ENCODE measurements at places on chromosomes 13 and 19.

GRCh38 chr13:50255639-50256038, 240.4 kb downstream of the KCNRG start:
- DNase-seq: no peak

- no peak for DNase-seq
Observed at GRCh38 chr13:114019367-114019766, 45.5 kb upstream of the C13orf46 start.

GRCh38 chr19:10651851-10652250, 2.3 kb upstream of the ILF3 start:
- DNase-seq: no peak

DNA sequence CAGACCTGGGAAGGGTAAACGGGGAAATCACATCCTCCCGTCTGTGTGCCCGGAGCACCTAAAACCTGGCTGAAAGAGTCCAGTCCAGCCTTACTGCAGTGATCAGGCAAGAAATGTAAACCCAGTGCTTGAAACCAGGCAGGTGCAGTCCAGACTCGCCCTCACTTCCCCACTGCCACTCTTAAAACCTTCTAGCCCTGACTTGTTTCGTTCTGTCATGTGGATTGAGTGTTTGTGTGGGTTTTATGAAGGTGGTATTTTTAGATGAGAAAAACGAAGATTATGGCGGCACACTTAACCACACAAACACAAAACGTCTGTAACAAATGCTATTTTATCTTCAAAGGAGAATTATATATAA, 839 bp upstream of the CKAP2 start:
- peak; percentile 17 for DNase-seq

- no peak for DNase-seq
Observed at GRCh38 chr19:44707794-44708193, 8.8 kb downstream of the CEACAM16 start.

DNA sequence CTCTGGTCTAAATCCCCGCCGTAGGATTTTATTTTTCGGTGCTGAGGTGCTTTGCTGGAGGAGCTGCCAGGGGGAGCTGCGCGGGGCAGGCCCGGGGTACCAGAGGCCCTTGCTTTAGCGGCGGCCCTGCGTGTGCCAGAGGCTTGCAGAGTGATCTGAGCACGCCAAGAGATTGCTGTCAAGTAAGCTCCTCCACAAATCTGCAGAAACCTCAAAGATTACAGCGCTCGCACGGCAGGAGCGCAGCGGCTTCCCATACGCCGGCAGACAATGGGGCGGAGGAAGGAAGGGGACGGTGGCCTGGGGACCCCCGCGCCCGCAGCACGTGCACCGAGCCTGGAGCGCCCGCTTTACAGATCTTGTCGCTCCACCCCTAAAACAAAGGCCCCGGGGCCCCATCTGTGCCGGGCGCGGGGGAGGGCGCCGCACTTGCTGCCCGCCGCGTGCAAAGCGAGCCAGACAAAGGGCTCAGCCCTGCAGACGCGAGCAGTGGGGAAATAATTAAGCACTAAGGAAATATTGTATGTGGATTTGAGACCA, 9.1 kb upstream of the C19orf12 start:
- DNase-seq: no peak

DNA sequence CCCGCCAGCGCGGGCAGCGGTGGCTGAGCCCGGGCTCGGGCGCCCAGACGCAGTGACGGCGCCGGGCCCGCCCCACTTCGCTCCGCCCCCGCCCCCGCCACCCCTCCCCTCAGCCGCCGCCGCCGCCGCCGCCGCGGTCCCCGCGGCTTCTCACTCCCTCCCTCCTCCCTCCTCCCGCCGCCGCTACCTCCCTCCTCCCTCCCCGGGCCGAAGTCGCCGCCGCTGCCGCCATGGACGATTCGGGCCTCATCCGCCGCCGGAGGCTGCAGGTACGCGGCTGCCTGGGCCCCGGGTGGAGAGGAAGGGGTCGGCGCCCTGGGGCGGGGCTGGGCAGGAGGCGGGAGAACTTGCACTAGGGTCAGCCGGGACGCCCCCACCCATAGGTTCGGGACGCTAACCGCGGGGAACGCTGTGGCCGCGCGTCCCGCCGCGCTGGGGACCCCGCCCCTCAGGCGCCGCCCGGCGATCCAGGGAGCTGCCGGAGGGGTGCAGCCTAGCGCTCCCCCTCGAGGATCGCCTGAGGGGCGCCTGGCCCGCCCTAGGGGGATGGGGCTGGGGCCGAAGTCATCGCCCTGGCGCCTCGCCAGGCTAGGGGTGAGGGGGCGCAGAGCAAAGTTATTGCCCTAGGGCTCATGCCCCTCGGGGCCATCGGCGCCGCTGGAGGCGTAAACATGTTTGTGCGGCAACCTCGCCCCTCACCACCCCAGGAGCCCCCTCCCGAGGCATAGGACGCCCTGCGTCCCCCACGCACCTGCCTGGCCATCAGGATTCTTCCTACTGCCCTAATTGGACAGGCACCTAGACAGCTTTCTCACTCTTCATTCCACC, 427 bp downstream of the RTBDN start:
- peak; percentile 53 for DNase-seq

- DNase-seq: peak; percentile 79
Observed at GRCh38 chr19:18160971-18161635, 8.1 kb downstream of the PIK3R2 start.

DNA sequence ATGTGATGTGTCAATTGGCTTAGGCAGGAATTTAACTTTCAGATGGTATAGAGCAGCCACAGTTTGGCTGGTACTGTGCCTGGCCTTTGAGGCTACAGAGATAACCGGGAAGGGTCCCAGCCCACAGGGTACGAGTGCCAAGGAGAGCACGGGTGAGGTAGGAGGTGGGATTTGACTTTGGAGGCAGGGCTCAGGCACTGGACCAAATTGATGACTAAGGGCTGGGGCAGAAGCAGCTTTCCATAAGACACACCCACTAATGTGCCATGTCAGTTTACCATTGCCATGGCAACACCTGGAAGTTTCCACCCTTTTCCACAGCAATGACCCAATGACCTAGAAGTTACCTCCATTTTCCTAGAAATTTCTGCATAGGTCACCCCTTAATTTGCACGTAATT, 466.2 kb downstream of the TSHZ3 start:
- DNase-seq: no peak

DNA sequence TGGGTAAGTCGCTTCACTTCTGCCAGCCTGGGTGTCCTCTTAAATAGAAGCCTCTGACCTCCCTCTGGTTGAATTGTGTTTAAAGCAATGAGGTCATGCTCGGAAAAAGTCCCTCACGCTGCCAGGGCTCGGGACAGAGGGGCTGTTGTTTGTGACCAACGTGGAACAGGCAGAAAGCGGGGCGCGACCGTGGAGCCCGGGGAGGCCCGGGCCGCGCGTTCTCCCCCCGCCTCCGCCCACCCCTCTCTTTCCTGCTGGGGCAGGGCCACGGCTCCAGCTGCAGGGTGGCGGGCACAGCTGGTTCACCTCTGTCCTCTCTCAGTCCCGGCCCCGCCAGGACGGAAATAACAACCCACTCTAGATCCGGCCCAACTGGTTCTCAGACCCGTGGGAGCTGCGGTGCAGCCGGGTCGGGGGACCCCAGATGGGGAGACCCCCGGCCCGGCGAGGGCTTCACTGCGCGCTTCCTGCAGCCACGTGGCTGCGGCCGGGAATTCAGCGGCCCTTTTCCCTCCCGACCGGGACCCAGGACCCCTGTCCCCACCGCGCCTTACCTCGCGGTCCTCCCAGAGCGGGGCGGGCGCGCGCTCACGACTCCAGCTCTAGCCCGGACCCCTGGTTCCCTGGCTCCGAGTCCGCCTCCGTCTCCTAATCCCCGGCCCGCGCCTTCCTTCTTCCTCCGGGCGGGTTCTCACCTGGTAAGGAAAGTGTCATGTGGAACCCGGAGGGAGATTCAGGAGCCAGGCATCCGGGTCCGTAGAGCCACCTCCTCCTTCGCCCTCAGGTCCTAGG, 1.9 kb downstream of the CDC42EP5 start:
- peak; percentile 28 for DNase-seq

Measured in LoVo (cell line).